ENCODE measurements at places on chromosomes 1 and 21.
A peak's percentile ranks its signal among the peaks of the same experiment; 100 is the strongest.

DNA sequence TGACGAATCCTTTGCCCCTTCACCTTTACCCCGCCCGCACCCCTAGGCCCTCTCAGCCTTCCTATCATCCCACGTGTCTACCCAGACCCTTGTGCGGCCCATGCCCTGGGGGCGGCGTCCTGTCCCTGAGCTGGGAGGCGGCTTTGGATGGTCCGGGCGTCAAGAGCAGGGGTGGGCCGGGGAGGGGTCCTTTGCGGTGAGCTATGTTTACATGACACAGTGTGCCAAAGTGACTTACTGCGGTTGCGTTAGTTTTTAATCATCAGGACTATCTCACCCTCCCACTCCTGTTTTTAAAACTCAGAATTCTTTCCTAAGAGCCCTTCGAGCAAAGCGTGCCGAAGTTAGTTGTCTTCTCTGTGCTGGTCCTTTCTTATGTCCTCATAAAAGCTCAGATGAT, 144.6 kb downstream of the PGBD5 start:
- H3K4me3 ChIP-seq: no peak overlapping the region
- no peaks in the 10 kb centered on the region for H3K27me3 ChIP-seq
- H3K36me3 ChIP-seq: no peaks in the 10 kb centered on the region
- DNase-seq: no peak
- peaks cover 61% of the 10 kb centered on the region for H3K4me1 ChIP-seq

DNA sequence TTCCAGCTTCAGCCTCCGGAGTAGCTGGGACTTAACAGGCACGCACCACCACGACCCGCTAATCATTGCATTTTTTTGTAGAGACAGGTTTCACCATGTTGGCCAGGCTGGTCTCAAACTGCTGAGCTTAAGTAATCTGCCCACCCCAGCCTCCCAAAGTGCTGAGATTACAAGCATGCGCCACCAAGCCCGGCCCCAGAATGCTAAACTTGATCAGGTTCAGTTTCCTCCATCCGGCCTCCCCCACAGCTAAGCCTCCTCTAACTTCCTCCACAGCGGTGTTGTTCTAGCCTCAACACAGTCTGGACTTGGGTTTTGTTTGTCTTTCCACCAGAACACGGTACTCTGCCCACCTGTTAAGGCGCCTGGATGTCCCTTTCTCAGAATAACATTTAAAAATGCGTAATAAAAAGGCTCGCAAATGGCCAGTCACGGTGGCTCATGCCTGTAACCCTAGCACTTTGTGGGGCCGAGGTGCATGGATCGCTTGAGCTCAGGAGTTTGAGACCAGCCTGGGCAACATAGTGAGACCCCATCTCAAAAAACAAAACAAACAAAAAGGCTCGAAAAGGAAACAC, 2.4 kb downstream of the PARP1 start:
- peaks cover 58% of the 10 kb centered on the region for H3K4me1 ChIP-seq
- peak overlapping the region; percentile 95 for H3K4me3 ChIP-seq
- H3K36me3 ChIP-seq: peaks cover 1% of the 10 kb centered on the region
- peak; percentile 42 for DNase-seq
- H3K27ac ChIP-seq: peak overlapping the region; percentile 88

GRCh38 chr1:233289676-233290075, 5.8 kb downstream of the PCNX2 start:
- DNase-seq: no peak
- peaks cover under 1% of the 10 kb centered on the region for H3K4me1 ChIP-seq
- no peak overlapping the region for H3K27ac ChIP-seq
- H3K36me3 ChIP-seq: no peaks in the 10 kb centered on the region
- no peak overlapping the region for H3K4me3 ChIP-seq
- no peaks in the 10 kb centered on the region for H3K27me3 ChIP-seq

DNA sequence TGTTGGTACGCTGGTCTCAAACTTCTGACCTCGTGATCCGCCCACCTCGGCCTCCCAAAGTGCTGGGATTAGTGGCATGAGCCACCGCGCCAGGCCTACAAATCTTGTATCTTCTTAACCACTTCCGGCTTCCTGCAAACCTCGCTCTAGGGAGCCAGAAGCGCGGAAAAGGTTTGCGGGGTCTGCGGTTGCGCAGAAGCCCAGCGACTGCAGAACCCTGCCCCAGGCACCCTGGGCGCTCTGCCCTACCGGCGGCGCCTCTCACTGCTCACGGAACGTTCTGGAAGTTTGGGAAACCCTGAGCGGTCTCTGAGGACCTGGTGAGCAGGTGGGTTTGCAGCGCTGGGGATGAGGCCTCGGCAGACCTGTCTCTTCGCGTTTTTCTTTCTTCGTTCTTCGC, at the start of gene C1orf146:
C1orf146 (plus strand) TSS at position 195 of the 400 bp plus-strand sequence. CDS start 13,506 bp downstream, outside the sequence.
- DNase-seq: no peak
- no peak within 1 kb of the TSS for H3K4me3 ChIP-seq
- no peaks in the 10 kb centered on the region for H3K36me3 ChIP-seq
- H3K4me1 ChIP-seq: no peaks in the 10 kb centered on the region
- H3K27me3 ChIP-seq: no peaks in the 10 kb centered on the region

GRCh38 chr1:167105271-167106118, 11.6 kb downstream of the STYXL2 start:
- no peaks in the 10 kb centered on the region for H3K36me3 ChIP-seq
- H3K27ac ChIP-seq: no peak overlapping the region
- no peaks in the 10 kb centered on the region for H3K27me3 ChIP-seq
- H3K4me1 ChIP-seq: peaks cover 28% of the 10 kb centered on the region
- H3K4me3 ChIP-seq: no peak overlapping the region

DNA sequence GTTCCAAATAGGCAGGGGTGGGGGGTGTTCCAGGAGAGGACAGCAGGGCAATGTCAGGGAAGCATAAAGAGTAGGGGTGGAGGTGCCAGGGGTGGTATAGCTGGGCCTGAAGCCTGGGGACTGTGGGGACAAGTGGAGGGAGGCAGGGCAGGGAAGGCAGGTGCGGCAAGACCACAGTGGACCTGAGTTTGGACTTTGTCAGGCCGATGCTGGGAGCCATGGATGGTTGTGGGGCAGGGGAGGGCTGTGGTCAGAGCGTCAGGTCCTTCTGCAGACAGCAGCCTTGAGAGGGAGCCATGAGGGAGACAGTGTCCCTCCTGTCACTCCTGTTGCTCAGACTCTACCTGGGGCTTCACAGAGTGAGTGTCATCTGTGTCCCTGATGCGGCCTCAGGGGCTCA, 320.3 kb downstream of the PTPRU start:
- H3K4me1 ChIP-seq: no peaks in the 10 kb centered on the region
- no peak overlapping the region for H3K4me3 ChIP-seq
- no peak overlapping the region for H3K27ac ChIP-seq
- no peaks in the 10 kb centered on the region for H3K27me3 ChIP-seq
- H3K36me3 ChIP-seq: no peaks in the 10 kb centered on the region

GRCh38 chr1:31955917-31956736, 18.0 kb upstream of the PTP4A2 start:
- peak; percentile 85 for DNase-seq
- H3K4me3 ChIP-seq: no peak overlapping the region
- H3K36me3 ChIP-seq: no peaks in the 10 kb centered on the region
- H3K4me1 ChIP-seq: peaks cover 26% of the 10 kb centered on the region
- peak overlapping the region; percentile 82 for H3K27ac ChIP-seq

DNA sequence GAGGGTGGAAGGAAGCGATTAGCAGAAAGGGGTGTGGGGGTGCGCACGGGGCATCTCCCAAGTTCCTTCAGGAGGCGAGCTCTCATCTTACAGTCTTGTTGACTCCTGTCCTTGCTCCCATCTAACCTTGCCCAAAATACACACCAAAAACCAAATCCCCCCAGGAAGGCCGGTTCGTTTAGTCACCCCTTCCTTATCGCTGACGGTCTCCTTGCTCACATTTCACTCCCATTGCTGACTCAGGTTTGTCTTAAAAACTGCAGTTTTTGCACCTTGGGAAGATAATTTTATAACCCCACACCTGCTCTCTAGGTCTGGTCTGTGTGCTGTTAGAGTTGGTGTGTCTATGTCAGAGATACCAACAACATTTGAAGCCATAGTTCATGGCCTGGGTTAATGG, 68.1 kb upstream of the F3 start:
- H3K4me3 ChIP-seq: no peak overlapping the region
- no peak overlapping the region for H3K27ac ChIP-seq
- H3K4me1 ChIP-seq: no peaks in the 10 kb centered on the region
- DNase-seq: no peak
- no peaks in the 10 kb centered on the region for H3K27me3 ChIP-seq
- H3K36me3 ChIP-seq: no peaks in the 10 kb centered on the region

DNA sequence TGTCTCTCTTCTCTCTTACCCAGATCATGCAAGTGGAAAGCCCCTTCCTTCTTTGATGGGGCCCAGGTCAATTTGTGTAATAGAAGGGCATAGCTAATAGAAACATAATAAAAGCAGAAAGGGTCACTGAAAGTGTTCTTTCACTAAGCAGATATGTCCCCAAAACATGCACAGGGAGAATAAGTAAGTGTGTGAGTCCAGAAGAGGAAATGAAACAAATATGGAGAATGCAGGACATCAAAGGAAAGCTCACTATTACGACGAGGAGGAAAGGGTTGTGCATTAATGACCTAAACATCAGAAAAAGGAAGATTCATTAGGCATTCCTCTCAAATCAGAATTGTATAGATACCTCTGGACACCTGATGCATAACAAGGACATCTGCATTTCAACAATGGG, 81.4 kb upstream of the SMYD2 start:
- DNase-seq: no peak
- H3K27ac ChIP-seq: no peak overlapping the region
- no peak overlapping the region for H3K4me3 ChIP-seq
- H3K36me3 ChIP-seq: no peaks in the 10 kb centered on the region
- no peaks in the 10 kb centered on the region for H3K4me1 ChIP-seq

- peaks cover 40% of the 10 kb centered on the region for H3K36me3 ChIP-seq
- H3K4me1 ChIP-seq: peaks cover 28% of the 10 kb centered on the region
- DNase-seq: no peak
- H3K27me3 ChIP-seq: no peaks in the 10 kb centered on the region
- H3K27ac ChIP-seq: peak overlapping the region; percentile 68
Measured at GRCh38 chr1:160606611-160607010, 27.3 kb upstream of the CD84 start.

DNA sequence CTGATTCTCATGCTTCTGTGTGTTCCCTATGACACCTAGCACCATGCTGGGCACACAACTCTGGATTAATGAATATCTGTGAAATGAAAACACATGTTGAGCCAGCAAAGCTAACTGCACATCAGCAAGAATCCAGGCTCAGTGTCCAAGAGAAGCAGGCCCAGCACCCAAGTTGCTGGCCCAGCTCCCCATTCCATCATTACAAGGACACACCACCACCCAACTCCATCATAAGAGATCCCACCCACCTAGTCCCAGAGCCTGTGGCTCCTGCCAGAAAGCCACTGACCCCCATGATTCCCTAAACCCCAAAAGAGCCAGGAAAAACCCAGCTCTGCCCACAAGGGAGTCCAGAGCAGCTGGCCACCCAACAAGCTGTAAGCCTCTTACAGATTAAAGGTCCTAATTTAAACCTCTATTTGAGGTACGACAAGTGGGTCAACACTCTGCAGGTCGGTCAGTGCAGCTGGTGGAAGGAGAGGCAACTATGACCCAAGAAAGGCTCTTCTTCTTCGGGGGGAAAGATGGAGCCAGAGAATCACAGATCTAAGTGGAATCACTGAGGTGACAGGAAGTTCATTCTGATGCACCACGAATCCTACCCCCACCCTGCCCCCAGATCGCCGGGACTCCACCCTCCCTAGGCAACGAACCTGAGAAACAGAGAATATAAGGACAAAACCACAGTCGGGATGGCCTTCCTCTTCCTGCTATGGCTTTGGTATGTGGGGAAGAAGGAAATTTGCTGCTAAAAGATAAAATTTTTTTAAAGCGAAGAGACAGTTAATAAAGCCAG, 58.2 kb downstream of the CD34 start:
- H3K27ac ChIP-seq: no peak overlapping the region
- H3K36me3 ChIP-seq: no peaks in the 10 kb centered on the region
- H3K4me3 ChIP-seq: no peak overlapping the region
- no peak for DNase-seq
- H3K27me3 ChIP-seq: no peaks in the 10 kb centered on the region
- peaks cover 44% of the 10 kb centered on the region for H3K4me1 ChIP-seq

DNA sequence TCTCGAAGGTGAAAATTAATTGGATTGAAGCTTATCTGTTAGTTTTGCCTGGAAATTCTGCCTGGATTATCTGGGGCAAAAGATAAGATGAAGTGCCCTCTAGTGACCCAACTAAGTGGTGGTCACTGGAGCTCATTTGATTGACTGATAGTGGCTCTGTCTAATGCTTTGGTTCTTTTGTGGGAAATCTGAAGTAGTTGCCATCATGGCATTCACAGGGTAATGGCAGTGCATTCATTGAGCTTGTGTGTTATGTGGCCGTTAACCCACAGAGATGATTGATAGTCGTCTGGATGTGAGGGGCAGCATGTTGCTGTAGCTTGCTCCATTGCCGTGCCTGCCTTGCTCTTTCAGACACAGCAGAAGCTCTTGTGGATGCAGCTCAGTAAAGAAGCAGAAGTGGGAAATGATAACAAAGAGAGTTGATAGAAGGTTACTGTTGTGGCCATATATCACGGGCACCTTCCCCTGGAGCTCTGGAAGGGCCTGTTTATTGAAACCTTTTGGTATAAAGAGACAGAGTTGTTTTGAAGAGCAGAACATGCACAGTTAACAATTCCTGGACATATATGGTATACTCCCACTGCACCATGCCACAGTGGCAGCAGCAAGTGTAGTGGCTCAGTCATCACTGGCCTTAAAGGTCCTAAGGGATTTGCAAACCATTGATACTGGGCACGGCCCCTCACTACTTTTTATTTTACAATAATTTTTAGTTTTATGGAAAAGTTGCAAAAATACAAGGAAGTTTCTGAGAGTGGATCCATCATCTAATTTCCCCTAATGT, 42.0 kb downstream of the CXADR start:
- H3K27ac ChIP-seq: no peak overlapping the region
- no peaks in the 10 kb centered on the region for H3K36me3 ChIP-seq
- DNase-seq: no peak
- no peaks in the 10 kb centered on the region for H3K27me3 ChIP-seq
- H3K4me3 ChIP-seq: no peak overlapping the region
